ENCODE measurements at places on chromosomes 6 and 20. TPM values are rescaled to one million over a fixed set of nuclear protein-coding genes. Genes with fewer than 3 reads are reported as not detected.

MMS22L gene
- total RNA-seq: 1.9 TPM

FABP7 gene
- total RNA-seq: not detected

EFCAB8 gene
- not detected for total RNA-seq

GRCh38 chr20:23061262-23061661 lies 11.8 kb upstream of the THBD start:
- no peak for DNase-seq
- no peaks in the 10 kb centered on the region for H3K27me3 ChIP-seq
- peak overlapping the region; percentile 68 for H3K27ac ChIP-seq

DNA sequence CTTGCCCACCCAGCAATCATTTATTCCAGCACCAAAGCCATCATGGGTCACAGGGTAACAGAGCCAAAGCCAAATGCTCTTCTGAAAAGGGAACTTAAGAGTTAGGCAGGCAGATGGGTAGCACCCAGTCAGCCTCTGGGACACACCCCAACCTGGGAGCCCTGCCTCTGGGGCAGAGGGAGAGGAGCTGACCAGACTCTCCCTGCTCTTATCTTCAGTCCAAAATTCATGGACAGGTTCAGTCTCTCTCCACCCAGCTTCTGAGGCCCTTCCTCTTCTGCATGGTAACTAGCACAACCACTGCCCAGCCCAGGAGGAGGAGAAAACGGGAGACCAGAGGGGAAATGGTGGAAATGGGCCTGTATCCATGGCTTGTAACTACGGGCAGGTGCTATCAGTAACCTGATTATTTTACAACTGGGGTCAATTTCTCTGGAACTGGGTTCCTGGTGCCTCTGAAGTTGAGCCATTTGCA lies 105.4 kb downstream of the NOL4L start:
- no peaks in the 10 kb centered on the region for H3K36me3 ChIP-seq
- no peak overlapping the region for H3K4me3 ChIP-seq
- H3K27me3 ChIP-seq: no peaks in the 10 kb centered on the region
- DNase-seq: peak; percentile 0
- peaks cover 77% of the 10 kb centered on the region for H3K4me1 ChIP-seq

- H3K4me1 ChIP-seq: peaks cover 77% of the 10 kb centered on the region
- no peaks in the 10 kb centered on the region for H3K27me3 ChIP-seq
- no peak for DNase-seq
- peak overlapping the region; percentile 50 for H3K27ac ChIP-seq
- peaks cover 27% of the 10 kb centered on the region for H3K36me3 ChIP-seq
- H3K4me3 ChIP-seq: no peak overlapping the region
These were observed 38.5 kb downstream of the PANK2 start for GRCh38 chr20:3927486-3928291.

DNA sequence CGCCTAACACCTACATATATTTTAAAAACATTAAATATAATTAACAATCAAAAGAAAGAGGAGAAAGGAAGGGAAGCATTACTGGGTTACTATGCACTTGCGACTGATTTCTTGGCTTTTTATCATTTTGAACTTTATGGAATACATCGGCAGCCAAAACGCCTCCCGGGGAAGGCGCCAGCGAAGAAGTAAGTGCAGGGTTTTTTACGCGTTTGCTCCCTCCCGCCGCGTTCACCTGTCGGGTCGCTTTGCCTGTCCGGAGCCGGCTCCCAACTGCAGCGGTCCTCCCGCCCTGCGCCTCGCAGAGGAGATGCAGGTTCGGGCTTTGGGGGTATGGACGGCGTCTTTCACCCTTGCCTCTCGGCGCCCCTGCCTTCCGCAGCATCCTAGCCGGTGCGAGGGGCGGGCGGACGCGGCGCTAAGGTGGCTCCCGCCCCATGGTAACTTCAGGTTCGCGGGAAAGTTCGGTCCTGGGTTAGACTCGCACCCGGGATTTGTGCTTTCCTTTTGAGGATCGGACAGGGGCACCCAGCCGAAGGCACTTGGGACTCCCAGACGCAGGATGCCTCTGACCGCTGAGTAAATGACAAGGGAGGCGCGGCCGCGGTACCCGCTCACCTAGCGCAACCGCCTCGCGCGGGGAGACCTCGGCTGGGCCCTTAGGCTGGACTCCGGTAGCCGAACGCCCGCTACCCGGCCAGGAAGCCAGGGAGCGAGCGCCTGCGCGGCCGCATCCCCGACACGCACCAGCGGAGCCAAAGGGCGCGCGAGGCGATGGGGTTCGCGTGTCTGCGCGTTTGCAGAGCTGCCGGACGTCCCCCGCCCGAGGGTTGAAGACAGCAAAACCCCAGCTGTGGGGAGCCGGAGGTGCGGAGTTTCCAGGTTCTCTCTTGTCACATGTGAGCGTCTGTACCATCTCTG lies 891 bp downstream of the RSPO3 start:
- H3K27me3 ChIP-seq: peaks cover 95% of the 10 kb centered on the region
- no peak overlapping the region for H3K27ac ChIP-seq

DNA sequence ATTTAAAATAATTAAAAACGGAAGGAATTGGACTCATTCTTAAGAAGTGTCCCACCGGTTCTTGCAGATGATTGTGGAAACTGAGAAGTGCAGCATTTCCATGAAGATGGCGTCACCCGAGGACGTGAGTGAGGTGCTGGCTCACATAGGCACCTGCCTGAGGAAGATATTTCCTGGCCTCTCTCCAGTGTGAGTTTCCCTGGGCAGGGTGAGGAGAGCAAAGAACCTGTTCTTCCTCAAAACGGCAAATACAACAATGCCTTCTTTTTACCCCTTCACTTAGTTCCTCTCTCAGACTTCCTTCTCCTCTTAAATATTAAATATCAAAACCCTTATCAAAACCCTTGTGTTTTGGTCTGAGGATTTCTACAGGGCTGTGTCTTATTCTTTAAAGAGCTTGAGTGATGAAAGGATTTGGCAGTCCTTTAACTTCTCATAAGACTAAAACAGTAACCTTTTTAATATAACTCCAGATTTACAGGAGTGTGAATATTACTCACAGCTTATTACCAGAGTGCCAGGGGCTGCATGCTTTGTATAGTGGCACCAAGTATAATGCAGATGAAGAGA lies 156.3 kb downstream of the CARMIL1 start:
- no peak for DNase-seq
- peaks cover 4% of the 10 kb centered on the region for H3K4me1 ChIP-seq
- no peak overlapping the region for H3K27ac ChIP-seq
- no peaks in the 10 kb centered on the region for H3K27me3 ChIP-seq
